Right lung (tissue), 10 donors: ENCODE measurements at places on chromosomes 1 and 21.

- DNase-seq, result no peak
These were observed 34.1 kb upstream of the GPR153 start for GRCh38 chr1:6294890-6295556.

DNA sequence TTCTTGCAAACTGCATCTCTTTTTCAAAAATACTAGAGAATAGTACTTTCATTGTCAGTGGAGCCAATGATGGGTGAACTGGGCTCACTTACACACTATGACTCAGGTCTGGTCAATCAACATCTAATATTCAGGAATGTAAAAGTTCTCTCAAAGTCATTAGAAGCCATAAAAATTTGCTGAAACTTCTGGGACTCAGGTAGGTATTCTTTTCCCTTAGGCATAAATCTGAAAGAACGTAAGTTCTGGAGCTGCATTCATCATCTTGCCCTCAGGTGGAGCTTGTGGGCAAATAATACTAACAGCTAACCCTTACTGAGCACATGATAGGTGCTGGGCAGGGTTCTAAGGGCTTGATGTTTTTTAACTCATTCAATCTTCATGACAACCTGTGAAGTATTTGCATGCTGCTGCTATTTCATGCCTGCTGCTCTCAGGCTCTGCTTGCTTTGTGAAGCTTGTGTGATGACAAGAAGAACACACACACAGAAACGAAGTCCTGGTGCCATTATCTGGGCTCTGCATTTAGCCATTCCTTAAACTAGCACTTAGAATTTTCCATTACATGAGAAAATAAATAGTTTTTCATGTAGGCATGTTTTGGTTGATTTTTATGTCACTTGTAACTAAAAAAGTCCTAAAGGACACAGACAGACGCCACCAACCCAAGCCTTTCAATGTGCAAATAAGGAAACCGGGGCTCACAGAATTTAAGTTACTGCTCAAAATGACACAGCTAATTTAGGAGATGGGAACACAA, 394.2 kb upstream of the LYPLAL1 start:
- no peak for DNase-seq

DNA sequence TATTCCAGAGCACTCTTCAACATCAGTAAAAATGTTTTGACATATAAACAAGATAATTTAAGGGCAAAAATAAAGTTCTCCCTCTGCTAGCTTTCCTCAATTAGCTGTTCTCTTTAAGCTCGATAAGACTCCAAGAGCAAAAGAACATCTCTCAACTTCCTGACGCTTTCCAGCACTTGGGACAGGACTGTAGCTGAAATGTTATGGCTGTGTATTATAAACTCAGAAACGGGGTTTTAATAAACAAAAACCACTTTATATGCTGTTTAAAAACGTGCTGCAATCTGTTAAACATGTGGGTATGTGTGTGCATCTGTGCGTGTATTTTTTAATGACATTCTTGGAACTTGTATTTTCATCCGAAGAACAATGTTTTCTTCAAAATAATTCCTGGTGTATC, 71.5 kb upstream of the RGS2 start:
- DNase-seq, result peak; percentile 37

- DNase-seq, result no peak
These were observed 10.3 kb downstream of the PRRX1 start for GRCh38 chr1:170674239-170674638.

GRCh38 chr1:111733992-111734341, 5.2 kb downstream of the INKA2 start:
- DNase-seq, result no peak

DNA sequence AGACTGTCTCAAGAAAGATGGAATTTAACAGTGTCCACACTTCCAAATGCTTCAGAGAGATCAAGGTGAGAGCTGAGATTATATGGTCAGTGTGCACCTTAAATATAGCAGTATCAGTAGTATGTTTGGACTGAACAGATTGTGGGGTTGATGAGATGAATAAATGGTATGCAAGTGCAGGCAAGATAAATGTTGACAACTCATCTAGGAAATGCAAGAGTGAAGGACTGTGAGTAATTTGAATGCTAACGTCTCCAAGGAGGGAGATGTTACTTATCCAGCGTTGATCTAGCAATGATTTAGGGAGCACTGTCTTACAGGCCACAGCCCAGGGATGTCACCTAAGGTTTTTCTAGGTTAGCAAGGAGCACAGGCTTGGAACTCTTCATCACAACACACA, 170.7 kb upstream of the GALNT2 start:
- DNase-seq, result no peak

DNA sequence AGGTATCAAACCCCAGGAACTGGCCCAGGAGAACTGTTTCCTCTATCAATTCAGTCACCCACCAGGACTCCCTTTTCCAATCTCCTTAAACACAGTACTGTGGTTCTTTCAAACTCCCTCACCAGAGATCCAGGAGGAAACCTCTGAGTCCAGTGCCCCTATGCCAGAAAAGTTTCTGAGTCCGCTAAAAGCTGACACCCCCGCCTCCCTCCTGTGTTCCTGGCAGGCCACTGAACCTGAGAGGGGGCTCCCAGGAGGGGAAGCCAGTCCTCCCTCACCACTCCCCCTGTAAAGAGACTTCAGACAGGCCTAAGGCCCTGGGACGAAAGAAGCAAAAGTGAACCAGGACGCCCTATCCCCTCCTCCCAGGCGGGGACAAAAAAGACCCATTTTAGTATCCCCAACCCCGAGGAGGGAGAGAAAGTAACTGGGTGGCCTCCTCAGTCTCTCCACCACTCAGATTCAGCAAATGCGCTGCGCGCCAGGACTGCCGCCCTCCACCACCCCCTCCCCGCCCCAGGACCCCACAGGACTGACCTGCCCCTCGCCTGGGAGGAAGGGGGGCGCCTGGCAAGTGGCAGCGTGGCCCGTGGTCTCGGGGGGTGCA, 624 bp downstream of the SLC41A1 start:
- DNase-seq, result peak; percentile 41

GRCh38 chr1:21344098-21344749, 54.0 kb upstream of the ECE1 start:
- DNase-seq, result no peak

DNA sequence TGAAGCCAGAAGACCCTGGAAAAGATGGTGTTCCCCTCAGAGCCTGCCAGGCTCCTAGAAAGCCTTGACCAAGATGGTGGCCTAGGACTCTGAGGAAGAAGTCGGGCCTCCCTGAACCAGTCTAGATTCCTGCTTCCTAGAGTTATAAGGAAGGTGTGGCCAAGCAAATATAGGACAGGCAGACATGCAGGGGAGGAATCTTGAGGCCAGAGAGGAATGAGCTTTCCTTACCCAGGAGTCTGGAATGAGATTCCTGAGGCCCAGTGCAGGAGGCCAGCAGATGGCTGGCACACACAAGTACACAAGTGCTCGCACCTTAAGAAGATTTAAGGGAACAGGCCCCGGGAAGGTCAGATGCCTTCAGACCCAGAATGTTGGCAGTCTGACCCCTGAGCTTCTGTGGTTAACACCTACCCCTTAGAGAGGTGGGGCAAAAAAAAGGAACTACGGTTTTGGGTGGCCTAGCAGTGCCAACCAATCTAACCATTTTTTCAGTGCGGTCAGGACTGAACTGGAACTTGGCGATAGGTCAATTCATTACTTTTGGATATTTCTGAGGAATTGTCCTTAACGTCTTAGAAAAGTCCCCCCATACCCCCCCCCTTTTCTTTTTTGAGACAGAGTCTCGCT, 73.3 kb downstream of the MDM4 start:
- DNase-seq, result no peak

DNA sequence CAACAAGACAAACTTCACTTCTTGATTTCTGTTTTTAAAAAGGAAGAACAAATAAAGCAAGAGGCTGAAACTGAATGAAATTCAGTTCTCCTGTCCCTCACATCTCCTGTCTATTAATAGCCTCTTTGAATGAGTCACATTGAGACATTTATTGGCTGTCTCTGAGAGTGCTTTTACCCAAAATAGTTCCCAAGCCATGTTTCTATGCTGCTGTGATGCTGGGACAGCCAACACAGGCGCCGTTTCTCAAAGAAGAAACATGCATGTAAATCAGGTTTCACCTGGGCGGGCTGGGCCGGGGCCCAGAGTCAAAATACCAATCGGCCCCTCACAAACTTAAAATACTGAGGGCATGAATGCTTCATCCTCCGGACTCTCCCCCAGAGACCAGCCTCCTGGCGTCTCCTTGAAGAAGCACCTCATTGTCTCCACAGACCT, 105.2 kb downstream of the EDEM3 start:
- no peak for DNase-seq

DNA sequence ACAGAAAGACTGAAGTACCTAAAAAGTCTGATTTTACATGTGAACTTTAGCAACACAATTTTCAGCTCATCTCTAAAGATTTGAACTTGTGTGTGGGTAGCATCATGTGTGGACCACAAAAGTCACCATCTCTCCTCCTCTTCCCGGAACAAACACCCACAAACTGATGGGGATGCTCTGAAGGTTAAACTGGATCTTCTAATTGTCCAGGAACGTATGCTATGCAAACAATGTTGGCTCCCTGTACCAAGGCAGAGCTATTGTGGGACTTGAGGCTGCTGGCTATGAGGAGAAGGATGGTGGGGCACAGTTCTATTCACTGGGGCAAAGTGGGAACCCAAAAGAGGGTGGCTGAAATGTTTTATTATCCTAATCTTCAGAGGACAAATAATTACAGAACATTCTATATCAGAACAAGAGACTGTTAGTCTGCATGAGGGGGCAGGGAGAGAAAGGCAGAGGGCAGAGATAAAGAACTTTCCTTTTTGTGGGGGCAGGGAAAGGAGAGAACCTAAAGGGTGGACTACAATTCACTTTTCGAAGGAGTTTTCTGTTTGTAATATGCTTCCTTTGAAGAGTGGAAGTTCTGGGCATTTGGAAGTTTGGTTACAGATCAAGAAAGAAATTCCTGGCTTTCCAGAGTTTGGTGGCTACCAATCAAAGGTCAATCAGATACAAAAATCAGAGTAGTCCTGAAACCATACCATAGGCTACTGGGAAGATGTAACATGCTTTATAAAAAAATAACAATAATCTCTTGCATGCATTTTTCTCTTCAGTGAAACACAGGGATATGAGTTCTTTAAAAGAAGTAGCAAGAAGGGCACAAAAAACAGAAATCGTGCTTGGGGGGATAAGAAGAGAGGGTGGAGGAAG, 62.9 kb downstream of the GADD45A start:
- no peak for DNase-seq

DNA sequence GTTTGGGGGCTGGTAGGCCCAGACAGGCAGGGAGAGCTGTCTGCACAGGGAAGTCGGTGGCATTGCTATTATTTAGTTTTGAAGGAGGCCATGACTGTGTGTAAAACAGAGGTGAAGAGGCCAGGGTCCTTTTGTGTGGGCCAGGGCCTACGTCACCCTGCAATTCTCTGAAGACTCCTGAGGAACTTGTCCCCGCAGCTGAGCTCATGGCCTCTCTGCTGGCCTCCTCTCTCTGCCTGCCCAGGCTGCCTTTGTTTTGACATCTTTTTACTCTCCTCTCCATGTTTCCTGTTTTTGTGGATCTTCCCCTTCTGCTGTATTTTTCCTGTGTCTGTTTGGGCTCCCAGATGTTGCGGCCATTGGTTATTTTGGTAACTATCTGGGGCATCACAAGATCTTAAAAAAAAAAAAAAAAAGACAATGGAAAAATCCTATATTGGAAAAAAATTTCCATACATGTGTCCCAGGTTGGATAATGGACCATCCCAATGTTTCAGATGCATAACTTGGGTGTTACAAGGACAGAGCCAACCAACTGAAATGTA, 280.7 kb downstream of the RPS6KC1 start:
- no peak for DNase-seq
